Cardiac fibroblast (primary cell): ENCODE measurements at places on chromosomes 1 and 21.

GRCh38 chr1:60681095-60681860 lies 401.1 kb upstream of the NFIA start:
- no peak for DNase-seq

DNA sequence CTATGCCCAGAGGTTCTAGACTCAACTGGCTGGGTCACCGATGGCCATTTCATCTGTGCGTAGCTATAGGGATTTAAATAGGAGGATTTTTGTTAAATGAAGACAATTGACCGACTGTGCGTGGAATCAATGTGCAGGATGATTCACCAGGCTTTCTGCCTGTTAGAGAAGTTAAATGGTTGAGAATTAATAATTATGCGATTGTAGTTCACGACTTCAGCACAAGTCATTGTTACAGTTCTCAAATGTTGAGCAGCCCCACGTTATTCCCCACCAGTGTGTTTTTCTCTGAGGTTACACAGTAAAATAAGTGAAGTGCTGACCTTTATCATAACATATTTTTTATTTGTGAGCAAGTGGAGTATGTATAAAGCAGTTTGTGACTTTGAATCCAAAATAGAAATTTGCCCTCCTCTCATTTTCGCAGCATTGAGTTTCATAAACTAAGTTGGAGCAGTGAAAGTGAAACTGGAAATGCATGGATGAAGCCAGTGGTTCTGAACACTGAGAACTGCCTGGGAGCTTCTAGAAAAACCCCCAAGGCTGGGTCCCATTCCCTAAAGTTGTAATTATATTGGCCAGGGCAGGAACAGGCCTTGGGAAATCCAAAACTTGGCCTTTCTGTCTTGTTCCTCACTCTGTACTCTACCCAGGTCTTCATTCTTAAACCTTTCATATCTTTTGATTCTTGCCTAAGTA lies 102.6 kb downstream of the GALNT2 start:
- no peak for DNase-seq

GRCh38 chr1:22204989-22205913 lies 62.4 kb upstream of the WNT4 start:
- peak; percentile 3 for DNase-seq

DNA sequence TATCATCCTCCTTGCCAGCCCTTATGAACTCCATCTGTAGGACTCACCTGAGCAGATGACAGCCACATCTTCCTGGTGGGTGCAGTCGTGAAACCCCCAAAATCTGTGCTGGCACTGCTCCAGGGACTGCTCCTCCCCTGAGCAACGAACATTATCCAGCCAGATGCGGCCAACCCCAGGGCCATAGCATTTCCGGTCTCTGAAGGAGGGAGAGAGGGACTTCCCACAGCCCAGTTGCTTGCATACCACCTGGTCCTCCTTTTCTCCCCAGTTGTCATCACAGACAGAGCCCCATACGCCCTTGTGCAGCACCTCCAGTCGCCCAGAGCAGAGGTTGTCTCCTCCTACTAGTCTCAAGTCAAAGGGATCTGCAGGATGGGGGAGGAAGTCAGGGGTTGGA lies 8.5 kb downstream of the CD5L start:
- DNase-seq, result no peak

GRCh38 chr1:170705981-170706380 lies 42.0 kb downstream of the PRRX1 start:
- DNase-seq, result no peak
